ENCODE measurements at places on chromosomes 4 and X.

GRCh38 chrX:97637289-97637688 lies 753.6 kb downstream of the RPA4 start:
- DNase-seq = no peak

DNA sequence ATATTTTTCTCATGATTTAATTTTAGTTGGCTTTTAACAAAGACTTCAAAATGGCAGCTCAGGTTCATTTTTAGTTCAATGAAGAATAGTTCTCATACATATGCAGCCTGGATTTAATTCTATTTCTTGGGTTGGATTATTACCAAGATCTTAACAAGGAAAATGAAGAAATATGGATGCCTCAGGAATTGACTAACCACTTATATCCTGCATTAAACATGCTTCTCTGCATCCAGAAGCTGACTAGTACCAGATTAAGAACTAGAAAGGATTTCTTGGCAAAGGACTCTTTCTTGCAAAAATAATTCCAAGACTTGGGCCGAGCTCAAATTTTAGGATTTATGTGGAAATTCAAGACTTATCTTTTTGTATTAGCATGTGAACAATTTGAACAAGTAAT lies 5.6 kb upstream of the KLHL2 start:
- DNase-seq = no peak

DNA sequence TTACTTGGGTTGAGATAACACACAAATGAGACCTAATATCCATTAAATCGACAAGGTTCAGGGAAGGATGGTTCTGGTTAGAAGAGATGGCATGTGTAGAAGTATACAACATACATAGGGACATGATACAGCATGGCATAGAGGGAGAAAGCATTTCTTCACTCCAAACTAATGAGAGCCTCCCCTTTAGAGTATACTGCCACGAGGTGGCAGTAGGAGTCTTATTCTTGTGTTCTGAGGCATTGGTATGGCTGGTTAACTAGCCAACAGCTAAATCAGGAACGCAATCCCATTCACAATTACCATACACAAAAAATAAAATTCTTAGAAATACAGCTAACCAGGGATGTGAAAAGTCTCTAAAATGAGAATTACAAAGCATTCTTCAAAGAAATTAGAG lies 29.1 kb upstream of the TRO start:
- no peak for DNase-seq

DNA sequence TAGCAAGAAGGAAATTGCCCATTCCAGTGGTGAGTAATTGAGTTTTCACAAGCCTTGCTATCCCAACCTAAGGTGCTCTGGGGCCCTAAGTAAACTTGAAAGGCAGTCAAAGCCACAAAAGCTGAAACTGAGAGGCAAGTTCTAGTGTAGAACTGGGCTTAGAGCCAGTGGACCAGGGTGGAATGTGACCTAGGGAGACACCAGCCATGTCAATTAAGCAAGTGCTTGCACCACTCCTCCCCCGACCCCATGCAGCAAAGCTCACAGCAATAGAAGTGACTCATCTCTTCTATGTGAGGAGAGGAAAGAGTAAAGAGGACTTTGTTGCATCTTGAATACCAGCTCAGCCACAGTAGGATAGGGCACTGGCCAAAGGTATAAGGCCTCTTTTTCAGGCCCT lies 486.1 kb upstream of the POU3F4 start:
- DNase-seq = no peak

DNA sequence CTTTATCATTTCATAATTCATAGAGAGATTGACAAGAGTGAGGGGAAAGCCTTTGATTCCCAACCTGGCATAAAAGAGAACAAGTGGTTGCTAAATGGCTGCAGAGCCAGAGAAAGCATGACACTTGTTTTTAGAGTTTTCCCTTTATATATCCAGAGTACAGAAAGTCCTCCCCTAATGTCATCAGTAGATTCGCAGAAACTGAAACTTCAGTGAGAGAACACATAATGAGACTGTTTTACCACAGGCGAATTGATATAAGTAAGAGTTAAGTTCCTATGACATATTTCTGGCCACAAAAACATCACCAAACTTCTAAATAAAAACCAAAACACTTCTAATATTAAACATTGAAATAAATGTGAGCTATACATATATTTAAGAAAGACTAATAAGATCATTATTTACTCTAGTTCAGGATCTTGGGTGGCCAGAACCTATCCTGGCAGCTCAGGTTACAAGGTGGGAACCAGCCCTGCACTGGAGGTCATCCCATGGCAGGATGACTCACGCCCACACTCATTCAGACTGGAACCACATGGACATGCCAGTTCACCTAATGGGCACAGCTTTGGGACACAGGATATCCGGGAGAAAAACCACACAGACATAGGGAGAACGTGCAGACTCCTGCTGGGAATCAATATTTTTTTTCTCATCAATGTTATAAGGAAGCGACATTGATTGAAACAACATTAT lies 35.5 kb downstream of the NWD2 start:
- DNase-seq = no peak

DNA sequence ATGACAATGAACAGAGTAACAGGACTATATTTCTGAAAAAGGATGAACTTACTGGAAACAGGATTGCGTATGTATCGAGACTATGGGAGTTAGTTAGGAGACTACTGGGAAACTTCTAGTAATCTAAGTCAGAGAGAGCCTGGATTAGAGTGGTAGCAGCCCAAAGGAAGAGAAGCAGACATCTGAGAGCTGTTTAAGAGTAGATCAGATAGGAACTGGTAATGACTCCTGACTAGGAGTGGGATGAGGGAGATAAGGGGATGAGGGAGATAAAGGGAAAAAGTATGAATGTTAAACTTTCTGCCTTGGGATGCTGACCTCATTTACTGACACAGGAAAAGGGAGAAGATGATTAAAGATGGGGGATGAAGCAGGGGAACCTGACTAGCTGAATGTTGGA lies 116.2 kb downstream of the PDE5A start:
- no peak for DNase-seq

DNA sequence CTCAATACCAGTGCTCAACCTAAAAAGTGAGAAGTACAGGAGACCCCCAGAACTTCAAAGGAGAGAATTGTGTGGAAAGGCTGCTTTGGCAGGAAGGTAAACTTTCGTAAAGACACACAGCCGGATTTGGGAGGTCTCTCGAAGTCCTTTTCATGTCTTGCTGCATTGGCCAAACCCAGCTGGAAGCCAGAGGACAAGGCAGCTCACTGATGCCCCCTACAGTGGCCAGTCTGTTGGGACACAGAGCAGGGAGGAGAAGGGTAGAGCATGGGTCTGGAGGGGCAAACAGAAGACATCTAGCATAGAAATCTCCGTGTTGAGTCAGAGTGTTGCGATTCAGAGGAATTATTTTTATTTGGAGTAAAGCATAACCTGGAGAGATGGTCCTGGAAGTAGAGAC lies 198.9 kb downstream of the ANK2 start:
- no peak for DNase-seq
